ENCODE measurements at places on chromosomes 3 and 15.

DNA sequence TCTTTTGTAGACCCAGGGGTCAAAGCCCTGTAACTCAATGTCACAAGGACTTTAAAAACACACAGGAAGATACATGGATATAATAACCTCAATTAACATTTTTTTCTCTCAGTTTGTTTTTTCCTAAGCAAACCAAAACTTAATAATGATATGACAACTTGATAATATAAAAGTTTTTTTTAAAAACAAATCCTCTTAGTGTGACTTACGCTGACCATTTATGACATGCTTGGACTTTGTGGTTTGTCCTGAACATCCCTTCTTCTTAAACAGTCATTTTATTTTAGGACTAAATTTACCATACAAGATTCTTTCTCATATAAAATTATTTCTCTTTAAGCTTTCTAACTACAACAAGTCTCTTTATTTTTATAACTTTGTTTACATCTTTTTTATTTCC, 25.4 kb upstream of the FAM3D start:
- no peak for DNase-seq

GRCh38 chr15:94683902-94684301, 452.5 kb downstream of the MCTP2 start:
- DNase-seq, result no peak

- no peak for DNase-seq
Observed at GRCh38 chr15:84702961-84703482, 12.9 kb downstream of the SEC11A start.

DNA sequence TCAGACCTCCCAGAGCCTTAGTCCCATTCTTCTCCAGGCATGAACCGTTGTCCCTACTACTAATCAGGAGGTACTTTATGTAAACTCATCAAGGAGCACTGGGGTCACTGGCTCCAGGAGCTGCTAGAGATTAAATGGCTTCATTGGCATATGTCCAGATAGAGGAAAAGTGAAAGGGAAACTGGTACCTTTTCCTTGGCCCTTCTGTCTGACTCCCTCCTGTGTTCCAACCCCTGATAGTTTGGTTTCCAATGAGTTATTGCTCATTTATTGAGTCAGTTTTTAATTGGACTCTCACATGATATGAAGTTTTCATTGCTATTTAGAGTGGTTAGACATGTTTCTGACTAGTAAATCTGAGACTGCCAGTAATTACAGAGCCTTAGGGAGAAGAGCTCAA, 130.5 kb upstream of the BFSP2 start:
- no peak for DNase-seq

DNA sequence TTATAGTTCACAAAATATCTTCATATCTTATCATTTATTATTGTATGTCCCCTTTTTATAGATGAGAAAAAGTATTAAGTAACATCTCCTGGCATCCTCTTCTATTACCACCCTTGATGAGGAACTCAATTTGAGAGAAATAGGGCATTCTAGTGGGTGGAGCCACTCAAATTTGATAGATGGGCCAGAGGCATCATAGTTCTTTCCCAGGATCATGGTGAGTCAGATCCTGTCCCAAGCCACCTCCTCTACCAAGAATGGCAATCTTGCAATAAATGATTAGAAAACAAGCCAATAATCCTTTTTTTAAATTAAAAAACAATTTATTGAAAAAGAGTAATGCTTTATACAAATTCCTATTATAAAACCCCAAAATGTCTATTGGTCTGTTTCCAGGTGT, 16.8 kb downstream of the CLDN1 start:
- peak; percentile 20 for DNase-seq

- DNase-seq, result peak; percentile 38
Observed at GRCh38 chr3:46889381-46890110, 12.0 kb downstream of the PTH1R start.

- no peak for DNase-seq
Observed at GRCh38 chr15:77589839-77590238, 42.9 kb downstream of the LINGO1 start.

All from fibroblast of skin of scalp (primary cell).